ENCODE measurements at places on chromosomes 1 and 21.

DNA sequence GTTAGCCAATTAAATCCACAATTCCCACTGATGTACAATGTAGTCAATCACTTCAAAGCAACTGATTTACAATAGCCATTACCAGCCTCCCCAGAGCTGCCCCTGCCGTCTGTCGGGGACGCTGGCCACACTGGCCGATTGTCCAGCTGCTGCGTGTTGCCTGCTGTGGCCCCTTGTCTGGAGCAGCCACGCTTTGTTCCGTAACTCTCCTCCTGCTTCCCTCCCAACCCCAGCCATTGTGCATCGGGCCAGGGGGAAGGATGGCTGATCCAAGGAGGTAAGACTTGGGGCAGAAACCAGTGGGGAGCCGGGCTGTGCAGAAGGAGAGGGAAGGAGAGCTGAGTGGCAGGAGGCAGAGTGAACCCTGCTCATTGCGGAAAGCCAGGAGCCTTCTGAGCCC, 83.6 kb upstream of the LYST start:
- no peak for DNase-seq

- DNase-seq, result peak; percentile 36
These were observed 145.5 kb downstream of the TIAM1 start for GRCh38 chr21:31198575-31198974.

- no peak for DNase-seq
These were observed 41.8 kb downstream of the ZNF281 start for GRCh38 chr1:200367841-200368534.

GRCh38 chr1:217564833-217565232, 66.1 kb downstream of the GPATCH2 start:
- no peak for DNase-seq

- DNase-seq, result no peak
These were observed 35.0 kb downstream of the ATP5PO start for GRCh38 chr21:33880626-33881025.

GRCh38 chr1:16321176-16321867, 31.0 kb downstream of the FBXO42 start:
- DNase-seq, result no peak

- peak; percentile 27 for DNase-seq
These were observed 52.7 kb downstream of the VWA5B1 start for GRCh38 chr1:20343149-20343937.

DNA sequence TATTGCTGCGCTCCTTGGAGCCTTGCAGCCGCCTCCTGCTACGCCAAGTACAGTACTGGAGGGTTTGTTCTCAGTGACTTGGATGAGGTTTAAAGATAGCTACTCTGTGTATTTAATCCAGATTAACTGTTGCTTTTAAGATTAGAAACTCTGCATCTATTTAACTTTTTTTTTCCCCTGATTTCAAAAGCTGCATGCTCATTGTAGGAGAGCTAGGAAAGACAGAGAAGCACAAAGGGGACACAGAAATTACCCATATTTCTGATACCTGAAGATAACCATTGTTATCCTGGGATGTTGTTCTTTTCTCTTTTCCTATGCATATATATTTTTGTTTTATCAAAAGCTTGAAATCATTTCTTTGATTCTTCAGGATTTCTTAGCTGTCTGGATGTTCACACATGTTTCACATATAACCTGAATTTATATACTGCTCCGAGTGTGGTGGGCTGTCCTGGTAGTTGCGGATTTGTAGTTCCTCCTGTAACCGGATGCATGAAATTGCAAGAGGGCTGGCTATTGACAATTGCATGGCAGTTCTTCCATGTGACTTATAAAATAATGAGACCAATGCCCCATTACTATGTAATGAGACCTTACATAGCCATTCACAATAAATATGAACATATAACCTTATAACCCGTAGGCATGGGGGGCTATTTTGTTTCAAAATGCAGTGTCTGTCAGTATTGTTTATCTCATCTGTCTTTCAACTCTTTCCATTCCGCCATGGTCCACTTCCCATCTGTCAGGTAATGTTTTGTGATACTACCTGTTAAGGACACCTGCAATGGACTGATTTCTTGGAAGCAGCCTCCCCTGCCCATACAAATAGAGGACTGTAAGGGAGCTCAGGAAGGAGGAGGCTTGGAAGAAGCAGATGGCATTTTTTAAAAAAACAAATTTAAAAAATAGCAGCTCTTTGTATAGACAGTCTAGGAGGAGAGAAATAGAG, 1.4 kb downstream of the RAVER2 start:
- peak; percentile 15 for DNase-seq

GRCh38 chr1:90994461-90994860, 27.4 kb downstream of the ZNF644 start:
- DNase-seq, result no peak

GRCh38 chr1:221637641-221638041, 104.2 kb downstream of the DUSP10 start:
- DNase-seq, result no peak

DNA sequence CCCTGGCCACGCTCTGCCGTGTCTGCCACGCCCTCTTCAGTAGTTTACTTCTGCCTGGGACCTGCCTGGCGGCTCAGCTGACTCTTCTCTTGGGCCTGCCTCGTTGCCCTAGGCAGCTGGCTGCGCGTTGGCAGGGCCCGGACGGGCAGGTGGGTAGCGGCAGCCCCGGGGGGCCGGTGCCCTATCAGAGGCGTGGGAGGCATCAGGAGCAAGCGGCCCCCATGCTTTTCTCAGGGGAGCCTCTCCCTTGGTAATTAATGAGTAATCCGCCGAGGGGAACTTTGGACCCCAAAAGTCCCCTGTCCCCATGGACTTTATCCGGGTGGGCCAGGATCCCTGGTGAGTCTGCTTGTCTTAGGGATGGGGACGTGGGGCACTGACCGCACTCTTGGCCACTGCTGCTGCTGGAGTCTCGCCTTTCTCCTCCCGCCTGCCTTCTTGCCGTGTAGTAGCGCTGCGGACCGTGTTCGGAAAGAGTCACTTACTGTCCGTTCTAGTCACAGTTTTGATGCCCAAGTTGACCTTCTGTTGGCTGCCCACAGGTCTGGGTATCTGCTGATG, 22.7 kb downstream of the SKI start:
- no peak for DNase-seq

- DNase-seq, result no peak
These were observed 520.5 kb downstream of the SMYD3 start for GRCh38 chr1:245986404-245987218.
